Activated CD4-positive, alpha-beta T cell treated with anti-CD3 and anti-CD28 coated beads, Interleukin-2, amount 10 ng/mL, durations not matched to agents 24 days and 14 days (primary cell): ENCODE measurements at places on chromosomes 12 and 14. TPM values are rescaled to one million over a fixed set of nuclear protein-coding genes. Genes with fewer than 3 reads are reported as not detected.
A peak's percentile ranks its signal among the peaks of the same experiment; 100 is the strongest.

DNA sequence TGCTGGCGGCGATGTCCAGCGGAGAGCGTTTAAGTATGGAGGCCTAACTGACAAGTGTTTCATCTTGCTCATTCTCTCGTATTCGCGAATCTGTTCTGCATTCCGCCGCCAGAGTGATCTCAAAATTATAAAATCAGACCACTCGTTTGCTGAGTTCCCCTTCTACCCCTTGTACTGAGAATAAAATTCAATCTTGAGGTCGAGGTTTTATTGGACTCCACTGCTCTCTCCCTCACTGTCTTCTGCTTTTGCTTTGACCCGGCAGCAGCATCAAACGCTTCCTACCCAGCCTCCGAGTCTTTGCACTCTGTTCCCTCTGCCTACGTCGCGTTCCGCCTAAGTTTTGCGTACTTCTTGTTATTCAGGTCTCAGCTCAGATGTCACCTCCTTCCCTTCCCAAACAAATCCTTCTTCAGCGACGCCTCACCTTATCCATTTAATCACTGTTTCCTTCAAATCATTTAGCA lies 462 bp downstream of the KNTC1 start:
- peak; percentile 84 for DNase-seq

- DNase-seq = no peak
Observed at GRCh38 chr14:81208489-81208888, 12.3 kb downstream of the GTF2A1 start.

DNA sequence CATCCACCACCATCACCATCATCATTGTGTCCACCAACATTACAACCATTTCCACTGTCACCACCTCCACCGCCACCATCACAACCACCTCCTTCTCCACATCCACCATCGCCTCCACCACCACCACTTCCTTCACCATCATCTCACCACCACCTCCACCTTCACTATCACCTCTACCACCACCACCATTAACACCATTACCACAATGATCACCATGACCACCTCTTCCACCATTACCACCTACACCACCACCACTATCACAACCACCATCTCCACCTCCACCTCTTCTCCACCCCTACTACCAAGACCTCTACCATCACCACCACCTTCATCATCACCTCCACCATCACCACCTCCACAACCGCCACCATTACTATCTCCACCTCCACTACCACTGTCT lies 16.4 kb downstream of the ISCU start:
- no peak for DNase-seq

- no peak for DNase-seq
Observed at GRCh38 chr14:77763978-77764377, 3.0 kb upstream of the SNW1 start.

DNA sequence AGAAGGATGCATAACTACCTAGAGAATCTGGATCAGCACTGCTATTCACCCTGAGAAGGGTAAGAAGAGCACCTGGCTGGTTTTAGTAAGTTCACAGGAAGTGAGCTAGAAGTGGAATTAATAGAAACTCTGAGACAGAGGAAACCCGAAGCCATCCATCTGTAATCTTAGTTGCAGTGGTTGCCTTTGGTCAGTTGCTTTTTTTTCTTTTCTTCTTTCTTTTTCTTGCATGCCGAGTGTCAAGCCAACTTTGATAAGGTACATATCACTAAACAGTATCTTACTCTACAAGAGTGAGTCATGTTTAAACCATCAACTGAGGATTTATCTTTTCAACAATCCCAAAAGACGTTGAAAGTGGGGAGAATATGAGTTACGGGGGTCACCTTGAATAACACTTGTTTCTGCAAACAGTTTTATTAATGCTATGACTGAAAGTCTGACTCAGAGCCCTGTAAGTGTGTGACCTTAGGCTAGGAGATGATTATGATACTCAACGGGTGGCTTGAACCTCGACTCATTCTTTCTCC lies 26.7 kb downstream of the C12orf75 start:
- no peak for DNase-seq

GRCh38 chr12:117878605-117879004 lies 90.2 kb downstream of the KSR2 start:
- DNase-seq = no peak

- DNase-seq = no peak
Observed at GRCh38 chr12:112710414-112710813, 81.1 kb upstream of the RPH3A start.

DNA sequence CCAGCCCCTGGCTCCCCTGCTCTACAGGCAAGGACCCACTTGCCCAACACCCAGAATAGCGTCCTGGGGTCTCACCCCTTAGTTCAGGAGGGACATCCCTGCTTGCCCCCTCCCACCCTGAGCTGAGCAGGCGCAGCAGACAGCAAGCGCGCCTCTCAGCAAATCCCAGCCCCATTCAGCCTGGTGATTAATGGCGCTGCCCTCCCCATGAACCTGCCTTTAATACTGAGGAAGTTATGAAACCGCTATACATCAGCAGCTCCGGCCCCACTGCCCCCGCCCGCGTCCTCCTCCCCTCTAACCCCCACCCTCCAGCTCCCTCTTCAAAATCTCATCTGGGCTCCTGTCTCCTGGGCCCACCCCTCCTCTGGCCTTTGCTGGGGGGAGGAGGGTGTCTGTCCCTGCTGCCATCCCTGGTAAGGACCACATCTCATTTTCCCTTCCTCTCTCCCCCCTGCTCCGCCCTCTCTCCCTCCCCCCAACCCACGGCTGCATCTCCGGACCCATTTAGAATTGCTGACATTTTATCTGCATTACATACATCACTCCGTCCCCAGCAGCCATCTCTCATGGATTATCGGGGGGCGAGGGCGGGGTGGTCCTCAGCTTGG lies 7.1 kb upstream of the SMUG1 start:
- DNase-seq = no peak

GRCh38 chr12:24561882-24562770 lies 386.8 kb downstream of the BCAT1 start:
- DNase-seq = peak; percentile 66

DNA sequence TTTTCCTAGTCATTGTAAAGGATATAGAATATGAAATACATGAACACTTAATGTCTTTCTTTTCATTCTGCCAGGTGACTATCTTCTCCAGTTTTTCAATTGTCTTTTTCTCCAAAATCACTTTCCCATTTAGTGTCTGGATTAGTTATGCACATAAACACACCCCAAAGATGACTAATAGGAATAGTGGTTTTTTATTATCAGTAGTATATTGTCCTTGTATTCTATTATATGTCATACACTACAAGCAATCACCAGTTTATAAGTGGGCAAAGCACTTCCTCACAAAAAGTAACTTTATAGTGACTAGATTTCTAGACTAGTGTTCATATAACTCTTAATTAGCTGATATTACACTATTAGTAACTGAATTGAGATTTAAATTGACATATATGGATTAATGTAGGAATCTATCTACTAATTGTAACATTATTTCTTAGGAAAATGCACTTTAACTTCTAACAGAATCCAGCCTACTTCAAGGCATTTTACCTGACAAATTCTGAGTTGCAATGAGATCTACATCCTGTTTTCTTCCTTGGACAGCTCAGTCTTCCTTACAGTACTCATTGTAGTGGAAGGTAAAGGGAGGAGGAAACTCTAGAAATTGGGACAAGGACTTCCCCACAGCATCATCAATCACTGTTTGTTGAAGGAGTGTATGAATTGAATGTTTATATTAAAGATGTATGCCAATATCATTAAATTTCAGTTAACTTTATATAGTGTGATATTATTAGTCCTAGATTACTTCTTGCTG lies 186.1 kb upstream of the GARIN2 start:
- no peak for DNase-seq

The CLEC9A gene
- total RNA-seq = not detected in 2 replicates

The TRHDE gene
- not detected in 2 replicates for total RNA-seq

The PZP gene
- total RNA-seq = not detected in 2 replicates

The RAD51B gene
- total RNA-seq = 28.5 and 29.3 TPM in 2 replicates

The CLEC14A gene
- not detected in 2 replicates for total RNA-seq
